Natural killer cell treated with Interleukin-12 subunit alpha and Interleukin-12 subunit beta and Interleukin-15 and Interleukin-18, amount 100 ng/mL, for 72 hours (primary cell): ENCODE measurements at places on chromosomes 3 and 15.

DNA sequence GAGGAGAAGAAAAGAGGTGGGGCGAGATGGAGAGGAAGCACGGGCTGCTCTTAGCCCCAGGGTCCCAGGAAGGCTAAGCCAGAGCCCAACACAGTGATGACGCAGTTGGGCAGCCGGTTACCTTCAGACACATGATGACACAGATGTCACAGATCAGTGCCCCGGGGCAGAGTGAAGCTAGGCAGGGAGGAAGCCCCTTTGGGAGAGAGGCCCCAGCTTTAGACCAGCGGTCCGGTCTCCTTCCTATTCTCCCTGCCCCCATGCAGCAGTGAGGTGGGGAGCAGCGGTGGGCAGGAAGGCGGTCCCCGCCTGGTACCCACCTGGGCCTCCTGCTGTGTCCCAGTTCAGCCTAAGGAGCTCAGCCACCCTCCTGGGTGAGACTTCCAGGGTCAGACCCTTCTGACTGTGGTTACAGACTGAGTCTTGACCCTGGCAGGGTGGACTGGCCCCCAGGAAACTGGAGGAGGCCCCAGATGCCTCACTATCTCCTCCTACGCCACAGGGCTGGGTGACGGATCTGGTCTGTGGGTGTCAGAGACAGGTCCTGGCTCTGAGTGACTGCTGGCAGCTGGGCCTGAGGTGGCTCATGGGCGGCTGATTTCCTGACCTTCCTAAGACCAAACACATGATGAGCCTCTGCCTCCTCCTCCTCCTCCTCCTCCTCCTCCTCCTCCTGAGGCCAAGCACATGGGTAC, 38.8 kb upstream of the LINGO1 start:
- peaks cover 16% of the 10 kb centered on the region for H3K27me3 ChIP-seq
- no peak overlapping the region for H3K27ac ChIP-seq
- no peaks in the 10 kb centered on the region for H3K4me1 ChIP-seq

DNA sequence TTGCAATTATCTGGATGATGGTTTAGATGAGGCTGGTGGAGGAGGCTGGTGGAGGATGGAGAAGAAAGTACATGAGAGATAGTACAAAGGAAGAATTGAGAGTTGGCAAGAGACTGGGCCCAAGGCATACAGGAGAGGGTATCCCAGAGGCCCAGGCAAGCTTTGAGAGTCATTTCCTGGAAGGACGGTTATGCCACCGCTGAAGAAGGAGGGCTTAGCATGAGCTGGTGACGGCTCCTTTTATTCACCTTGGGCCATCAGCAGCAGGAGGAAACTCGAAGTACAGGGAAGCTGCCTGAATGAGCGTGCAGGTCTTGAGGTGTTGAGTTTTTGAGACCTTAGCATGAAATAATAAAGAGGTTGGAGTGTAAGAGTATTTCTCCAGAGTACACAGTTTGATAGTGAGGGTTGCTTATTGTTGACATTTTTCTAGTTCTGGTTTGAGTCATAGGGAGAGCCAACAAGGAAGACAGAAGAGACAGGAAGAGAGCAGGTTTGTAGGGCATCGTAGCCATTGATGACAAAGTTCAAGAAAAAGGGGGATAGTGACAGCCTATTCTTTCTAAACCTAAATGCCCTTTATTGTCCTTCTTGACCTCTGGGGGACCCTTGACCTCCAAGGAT, 13.8 kb downstream of the THSD4 start:
- H3K36me3 ChIP-seq, result no peaks in the 10 kb centered on the region
- H3K27me3 ChIP-seq, result peaks cover 53% of the 10 kb centered on the region
- no peak overlapping the region for H3K4me3 ChIP-seq
- H3K4me1 ChIP-seq, result no peaks in the 10 kb centered on the region
- no peak for DNase-seq
- H3K27ac ChIP-seq, result no peak overlapping the region

- DNase-seq, result no peak
- H3K27ac ChIP-seq, result no peak overlapping the region
- H3K36me3 ChIP-seq, result no peaks in the 10 kb centered on the region
- no peaks in the 10 kb centered on the region for H3K4me1 ChIP-seq
Measured at GRCh38 chr15:101615986-101616848, 36.0 kb downstream of the TM2D3 start.

DNA sequence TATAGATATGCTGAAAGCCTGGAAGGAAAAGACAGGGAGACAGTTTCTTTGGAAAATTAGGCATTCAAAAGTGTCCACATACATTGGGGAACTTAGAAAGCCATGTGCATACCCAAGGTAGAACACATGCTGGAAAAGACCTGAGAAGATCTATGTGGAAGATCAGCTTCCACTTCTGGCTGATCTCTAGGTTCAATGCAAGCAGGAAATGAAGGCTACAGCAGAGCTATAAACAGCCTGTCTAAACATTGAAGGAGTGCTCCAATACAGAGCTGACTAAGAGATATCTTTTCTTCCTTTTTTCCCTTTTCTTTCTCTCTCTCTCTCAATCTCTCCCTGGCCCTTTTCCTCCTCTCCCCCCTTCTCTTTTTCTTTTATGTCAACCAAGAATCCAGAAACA, 73.6 kb upstream of the TCF12 start:
- DNase-seq, result no peak
- H3K27me3 ChIP-seq, result no peaks in the 10 kb centered on the region
- no peak overlapping the region for H3K4me3 ChIP-seq
- H3K36me3 ChIP-seq, result no peaks in the 10 kb centered on the region
- no peaks in the 10 kb centered on the region for H3K4me1 ChIP-seq
- H3K27ac ChIP-seq, result no peak overlapping the region

DNA sequence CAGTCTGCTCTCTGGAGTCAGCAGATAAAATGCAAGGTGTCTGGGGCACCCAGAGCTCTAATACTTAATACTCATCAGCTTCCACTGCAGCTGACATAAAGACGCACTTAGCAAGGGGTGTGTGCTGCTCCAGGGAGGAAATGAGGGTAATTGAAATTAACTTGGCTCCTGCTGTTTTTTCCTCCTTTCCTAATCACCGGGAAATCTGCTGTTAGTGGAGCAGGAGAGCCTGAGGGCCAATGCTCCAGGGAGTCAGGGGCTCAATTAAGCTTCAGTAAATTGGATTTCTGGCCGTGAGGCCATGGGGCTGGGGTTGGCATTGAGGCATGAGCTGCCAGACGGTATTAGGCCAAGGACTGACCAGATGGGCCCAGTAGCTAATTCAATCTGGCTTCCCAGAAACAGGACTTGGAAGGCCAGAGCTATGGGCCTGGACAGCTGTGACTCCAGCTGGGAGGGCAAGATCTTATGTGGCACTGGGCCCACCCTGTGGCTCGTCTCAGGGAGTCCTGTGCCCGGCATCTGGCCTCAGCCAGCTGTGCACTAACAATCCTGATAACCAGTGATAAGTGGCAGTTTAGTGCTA, 30.7 kb upstream of the CHRNB4 start:
- peaks cover 10% of the 10 kb centered on the region for H3K27me3 ChIP-seq
- H3K36me3 ChIP-seq, result no peaks in the 10 kb centered on the region
- H3K4me1 ChIP-seq, result no peaks in the 10 kb centered on the region
- no peak overlapping the region for H3K4me3 ChIP-seq
- DNase-seq, result no peak
- no peak overlapping the region for H3K27ac ChIP-seq

- H3K4me1 ChIP-seq, result no peaks in the 10 kb centered on the region
- H3K4me3 ChIP-seq, result no peak overlapping the region
- no peak overlapping the region for H3K27ac ChIP-seq
- H3K27me3 ChIP-seq, result peaks cover 14% of the 10 kb centered on the region
- H3K36me3 ChIP-seq, result no peaks in the 10 kb centered on the region
- no peak for DNase-seq
Measured at GRCh38 chr15:80606511-80607071, 88.5 kb upstream of the ABHD17C start.

GRCh38 chr3:69762768-69763229, 23.5 kb downstream of the MITF start:
- no peaks in the 10 kb centered on the region for H3K36me3 ChIP-seq
- no peaks in the 10 kb centered on the region for H3K27me3 ChIP-seq

DNA sequence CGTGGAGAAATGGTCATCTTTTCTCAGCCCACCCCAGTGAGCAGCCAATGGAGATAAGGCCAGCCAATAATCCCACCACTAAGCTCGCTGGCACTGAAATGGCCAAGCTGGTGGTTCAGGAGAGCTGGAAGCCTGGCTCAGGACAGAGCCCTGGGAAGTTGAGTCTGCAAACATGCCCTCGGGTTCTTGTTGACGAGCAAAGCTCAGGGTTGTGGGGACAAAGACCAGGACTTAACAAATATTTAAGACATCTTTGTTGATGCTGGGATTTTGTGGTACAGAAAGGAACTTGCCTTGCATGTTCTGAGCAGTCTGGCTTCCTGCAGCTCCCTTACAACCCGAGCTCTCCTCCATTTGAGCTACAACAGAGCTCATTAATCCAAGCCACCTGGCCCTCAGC, 4.4 kb downstream of the FAH start:
- no peak overlapping the region for H3K27ac ChIP-seq
- peaks cover 44% of the 10 kb centered on the region for H3K4me1 ChIP-seq
- peaks cover 11% of the 10 kb centered on the region for H3K36me3 ChIP-seq
- no peak for DNase-seq

DNA sequence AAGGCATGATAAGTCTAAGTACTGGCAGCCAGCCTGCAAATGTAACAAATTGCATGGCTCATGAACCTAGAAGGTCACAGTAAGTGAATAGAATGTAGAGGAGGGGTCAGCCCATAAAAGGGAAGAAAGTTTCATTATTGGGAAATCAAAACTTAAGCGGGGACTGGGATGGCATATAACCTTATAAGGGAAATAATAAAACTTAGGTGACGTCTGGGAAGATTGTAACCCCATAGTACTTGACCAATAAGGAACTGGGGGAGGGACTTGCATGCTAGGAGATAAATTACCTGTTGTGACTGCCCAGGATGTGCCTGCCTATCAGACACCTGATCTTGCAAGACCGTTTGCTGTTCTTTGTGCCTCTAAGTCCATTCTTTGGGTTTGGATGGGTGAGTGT, 28.1 kb upstream of the MCTP2 start:
- peaks cover 39% of the 10 kb centered on the region for H3K4me1 ChIP-seq

- H3K27ac ChIP-seq, result peak overlapping the region; percentile 91
- H3K36me3 ChIP-seq, result no peaks in the 10 kb centered on the region
- H3K27me3 ChIP-seq, result peaks cover 5% of the 10 kb centered on the region
- peaks cover 45% of the 10 kb centered on the region for H3K4me1 ChIP-seq
- DNase-seq, result peak; percentile 61
- peak overlapping the region; percentile 98 for H3K4me3 ChIP-seq
Measured at GRCh38 chr3:125055331-125055912, 375 bp downstream of the HEG1 start.

DNA sequence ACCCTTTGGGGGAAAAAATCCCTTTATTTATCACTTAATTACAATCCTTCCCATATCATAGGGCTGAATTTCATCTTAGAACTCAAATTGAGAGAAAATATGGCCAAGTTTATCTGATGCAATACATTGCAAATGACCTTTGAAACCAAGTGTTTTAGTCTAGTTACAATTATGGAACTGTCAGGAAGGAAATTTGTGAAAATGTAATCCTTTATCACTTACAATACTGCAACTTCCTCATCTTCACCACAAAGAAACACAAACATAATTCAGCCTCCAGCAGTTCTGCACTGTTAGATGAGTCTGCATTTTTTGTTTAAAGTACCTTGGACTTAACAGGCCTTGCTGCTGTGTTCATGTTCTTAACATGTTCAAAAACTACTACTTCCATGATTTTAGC, 4.6 kb downstream of the CCPG1 start:
- DNase-seq, result no peak
- H3K4me1 ChIP-seq, result peaks cover 52% of the 10 kb centered on the region
- H3K27ac ChIP-seq, result peak overlapping the region; percentile 71
- no peaks in the 10 kb centered on the region for H3K27me3 ChIP-seq
- H3K36me3 ChIP-seq, result no peaks in the 10 kb centered on the region

GRCh38 chr15:59306520-59307164, 66.0 kb downstream of the MYO1E start:
- H3K27ac ChIP-seq, result no peak overlapping the region
- no peak for DNase-seq
- no peaks in the 10 kb centered on the region for H3K36me3 ChIP-seq

DNA sequence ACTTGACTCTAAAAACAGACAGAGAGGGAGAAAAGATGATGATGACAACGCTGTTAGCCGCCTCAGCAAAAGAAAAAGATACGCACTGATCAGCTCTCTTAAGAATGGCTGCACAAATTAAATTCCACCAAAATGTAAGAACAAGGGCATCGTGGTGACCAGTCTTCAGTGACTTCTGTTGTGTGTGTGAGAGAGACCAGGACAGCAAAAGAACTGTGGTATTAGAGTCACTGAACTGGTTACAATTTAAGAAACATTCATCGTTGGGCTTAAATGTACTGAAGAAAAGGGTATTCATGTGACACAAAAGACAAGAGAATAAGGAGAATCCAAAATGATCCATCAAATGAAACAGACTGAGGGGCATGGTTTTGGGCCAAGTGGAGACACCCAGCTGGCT, 86.5 kb downstream of the SUCLG2 start:
- peaks cover 24% of the 10 kb centered on the region for H3K4me1 ChIP-seq
- no peak overlapping the region for H3K4me3 ChIP-seq
- no peak overlapping the region for H3K27ac ChIP-seq
- no peaks in the 10 kb centered on the region for H3K27me3 ChIP-seq

GRCh38 chr3:48180021-48180420, 8.2 kb downstream of the CDC25A start:
- peaks cover 11% of the 10 kb centered on the region for H3K36me3 ChIP-seq
- DNase-seq, result no peak

GRCh38 chr3:195169011-195169649, 101.8 kb downstream of the XXYLT1 start:
- H3K27ac ChIP-seq, result no peak overlapping the region
- H3K4me1 ChIP-seq, result peaks cover 9% of the 10 kb centered on the region
- no peaks in the 10 kb centered on the region for H3K27me3 ChIP-seq
- H3K4me3 ChIP-seq, result no peak overlapping the region
- H3K36me3 ChIP-seq, result no peaks in the 10 kb centered on the region
